Uterine smooth muscle cell (primary cell): ENCODE measurements at places on chromosomes 1 and 21. TPM values are rescaled to one million over a fixed set of nuclear protein-coding genes. Genes with fewer than 3 reads are reported as not detected.

ICOSLG gene
- total RNA-seq = 0.11 and 0.50 TPM in 2 replicates

GRIK3 gene
- not detected in 2 replicates for total RNA-seq

NCMAP gene
- total RNA-seq = not detected in 2 replicates

ODF2L gene
- 27.2 and 31.0 TPM in 2 replicates for total RNA-seq

ECM1 gene
- total RNA-seq = 9.1 and 9.5 TPM in 2 replicates
